ENCODE measurements at places on chromosomes 4 and X.

DNA sequence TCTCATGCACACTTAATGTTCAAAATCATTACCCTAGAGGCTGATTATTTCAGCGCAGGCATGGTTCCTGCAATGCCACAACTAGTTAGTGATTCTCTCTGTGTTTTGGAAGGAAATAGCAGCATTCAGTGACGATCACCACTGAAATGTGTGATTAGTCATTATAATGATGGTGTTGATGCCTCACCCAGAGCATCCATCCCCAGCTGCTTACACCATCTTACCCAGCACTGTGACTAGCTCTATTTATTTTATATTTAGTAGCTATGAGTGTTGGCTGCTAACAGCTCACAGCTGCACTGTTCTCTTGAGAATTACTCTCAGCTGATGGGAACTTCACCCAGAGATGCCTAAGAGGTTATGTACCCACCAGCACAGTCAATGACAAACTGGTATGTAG, 60.5 kb upstream of the TSPAN7 start:
- no peak for DNase-seq

- DNase-seq: no peak
Observed at GRCh38 chr4:16508968-16509367, 282.7 kb upstream of the TAPT1 start.

DNA sequence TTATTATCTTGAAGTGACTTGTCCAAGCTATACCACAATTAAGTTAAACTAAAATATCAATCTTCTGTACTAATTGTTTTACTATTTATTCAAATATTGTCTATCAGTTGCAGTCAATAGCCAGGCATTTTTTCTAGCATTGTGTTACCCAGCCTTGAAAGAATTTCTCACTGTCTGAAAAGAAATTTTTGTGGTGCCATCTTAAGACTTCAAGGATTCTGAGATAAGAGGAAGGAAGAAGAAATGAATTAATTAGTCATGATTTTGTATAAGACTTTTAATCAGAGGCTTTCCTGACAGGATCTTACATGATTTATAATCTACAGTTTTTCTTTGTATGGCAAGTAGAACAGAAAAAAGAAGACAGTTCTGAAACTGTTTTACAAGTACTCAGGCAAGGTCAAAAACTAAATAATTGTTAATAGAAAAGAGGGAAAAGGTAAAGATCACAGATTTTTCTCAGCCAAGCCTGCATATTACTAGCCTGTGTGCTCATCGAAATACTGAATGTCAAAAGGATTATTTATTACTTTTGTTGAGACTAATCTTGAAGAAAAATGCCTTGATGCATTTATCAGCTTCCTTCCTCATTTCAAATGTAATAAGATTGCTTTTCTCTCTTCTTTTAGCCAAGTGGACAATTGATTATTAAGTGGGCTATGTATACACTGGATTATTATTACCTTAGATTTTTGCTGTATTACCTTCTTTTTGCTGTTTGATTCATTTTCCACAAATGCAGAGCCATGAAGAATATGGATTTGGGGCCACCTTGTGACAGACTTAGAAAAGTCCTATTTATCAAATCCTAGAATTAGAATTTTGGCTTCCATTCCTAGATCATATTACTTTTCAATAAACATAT, 53.8 kb downstream of the CXCL1 start:
- no peak for DNase-seq

- DNase-seq: no peak
Observed at GRCh38 chr4:159237975-159238374, 135.1 kb downstream of the RAPGEF2 start.

GRCh38 chrX:73851014-73852009, 288.3 kb downstream of the CHIC1 start:
- DNase-seq: no peak

DNA sequence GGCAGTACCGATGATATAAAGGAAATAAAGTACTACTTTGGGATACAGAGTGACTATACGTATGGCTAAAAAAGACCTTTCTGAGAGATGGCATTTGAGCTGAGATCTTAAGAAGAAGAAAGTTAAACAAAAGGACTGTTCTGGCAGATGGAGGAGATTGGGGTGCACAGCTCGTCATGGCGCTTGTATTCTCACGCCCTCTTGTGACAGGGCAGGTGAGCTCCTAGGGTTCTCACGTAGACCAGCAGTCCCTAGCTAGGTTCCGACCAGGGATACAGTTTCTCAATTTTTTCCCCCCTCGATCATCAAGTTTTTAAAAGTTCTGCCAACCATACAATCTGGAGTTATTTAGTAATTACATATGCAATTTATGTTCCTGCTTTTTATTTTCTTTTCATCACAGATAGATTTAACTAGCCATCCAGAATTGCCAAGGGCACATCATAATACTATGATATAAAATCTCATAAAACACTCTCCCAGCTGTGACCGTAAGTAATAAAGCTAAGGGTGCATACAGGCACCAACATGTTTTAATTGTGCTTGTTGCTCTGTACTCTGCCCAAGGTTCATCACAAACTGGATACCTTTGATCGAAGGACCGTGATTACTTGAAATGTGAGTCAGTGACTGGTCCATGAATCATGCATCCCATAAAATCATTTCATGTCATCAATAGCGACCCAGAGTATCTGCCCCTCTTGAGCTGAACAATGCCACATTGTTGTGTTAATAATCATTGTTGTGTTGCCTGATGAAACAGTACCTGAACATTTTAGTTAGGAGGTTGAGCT, 69.4 kb upstream of the ZNF518B start:
- DNase-seq: no peak

DNA sequence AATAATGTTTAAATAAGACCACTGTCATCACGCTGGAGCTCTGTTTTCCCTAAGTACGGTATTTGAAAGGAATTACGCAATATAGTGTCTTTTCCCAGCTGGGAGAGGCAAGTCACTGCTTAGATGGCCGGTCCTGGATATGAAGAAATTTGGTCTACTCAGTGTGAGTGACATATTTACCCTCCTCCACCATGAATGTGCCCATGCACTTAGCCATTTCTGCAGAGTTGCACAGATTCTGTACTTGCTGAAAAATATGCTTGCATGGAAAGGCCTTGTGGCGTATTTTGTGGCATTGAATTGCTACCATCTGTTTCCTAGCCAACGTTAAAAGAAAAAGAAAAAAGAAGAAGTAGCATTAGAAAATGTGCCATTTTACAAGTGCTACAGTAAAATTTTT, 73.1 kb downstream of the ADGRL3 start:
- DNase-seq: no peak

DNA sequence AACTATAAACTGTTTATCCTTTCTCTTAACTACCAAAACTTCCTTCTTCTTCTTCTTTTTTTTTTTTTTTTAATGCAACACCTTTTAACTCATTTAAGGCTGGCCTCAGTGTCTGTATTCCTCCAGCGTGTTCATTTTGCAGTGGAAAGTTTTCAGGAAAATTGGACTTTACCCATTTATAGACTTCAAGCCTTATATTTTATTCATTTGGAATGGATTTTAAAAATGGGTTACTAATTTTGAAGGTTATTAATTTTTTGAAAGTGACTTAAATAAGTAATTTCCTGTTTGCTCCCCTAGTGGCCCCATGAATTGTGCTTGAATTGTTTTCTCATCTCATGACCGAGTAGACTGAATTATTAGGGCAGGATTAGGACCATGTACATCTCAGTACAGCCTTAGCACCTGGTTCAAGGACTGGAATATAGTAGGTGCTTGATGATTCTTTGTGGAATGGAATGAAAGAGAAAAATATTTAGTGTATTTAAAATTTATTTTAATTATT, 282.7 kb downstream of the ANKRD50 start:
- no peak for DNase-seq

DNA sequence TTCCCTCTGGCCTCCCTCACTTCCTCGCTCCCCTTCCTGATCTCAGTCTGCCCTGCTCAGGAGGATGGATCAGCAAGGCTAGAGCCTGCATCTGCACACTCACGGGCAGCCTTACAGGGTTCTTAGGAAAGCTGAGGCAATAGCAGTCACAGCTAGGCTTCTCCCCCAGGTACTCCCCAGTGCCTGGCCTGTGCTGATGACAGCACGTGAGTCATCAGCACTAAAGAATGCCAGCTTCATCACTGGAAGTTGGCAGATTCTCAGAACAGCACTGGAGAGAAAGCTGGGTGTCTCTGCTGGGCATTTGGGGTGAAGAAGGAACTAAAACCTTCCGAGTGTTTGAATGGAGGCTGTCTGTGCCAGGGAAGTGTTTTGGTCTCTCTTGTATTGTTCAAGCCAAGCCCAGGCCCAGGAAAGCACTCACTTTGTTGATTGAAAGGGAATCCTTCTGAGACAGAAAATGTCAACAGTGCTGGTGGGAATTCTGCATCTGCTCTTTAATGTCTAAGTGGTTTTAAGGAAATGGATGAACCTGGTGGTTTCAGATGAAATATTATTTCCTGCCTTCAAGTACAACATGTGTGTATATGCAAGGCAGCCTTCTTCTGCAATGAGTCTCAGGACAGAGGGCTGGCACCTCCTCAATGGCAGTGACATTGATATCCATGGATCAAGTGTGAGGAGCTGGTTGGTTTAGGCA, 73.0 kb upstream of the SCOC start:
- no peak for DNase-seq

DNA sequence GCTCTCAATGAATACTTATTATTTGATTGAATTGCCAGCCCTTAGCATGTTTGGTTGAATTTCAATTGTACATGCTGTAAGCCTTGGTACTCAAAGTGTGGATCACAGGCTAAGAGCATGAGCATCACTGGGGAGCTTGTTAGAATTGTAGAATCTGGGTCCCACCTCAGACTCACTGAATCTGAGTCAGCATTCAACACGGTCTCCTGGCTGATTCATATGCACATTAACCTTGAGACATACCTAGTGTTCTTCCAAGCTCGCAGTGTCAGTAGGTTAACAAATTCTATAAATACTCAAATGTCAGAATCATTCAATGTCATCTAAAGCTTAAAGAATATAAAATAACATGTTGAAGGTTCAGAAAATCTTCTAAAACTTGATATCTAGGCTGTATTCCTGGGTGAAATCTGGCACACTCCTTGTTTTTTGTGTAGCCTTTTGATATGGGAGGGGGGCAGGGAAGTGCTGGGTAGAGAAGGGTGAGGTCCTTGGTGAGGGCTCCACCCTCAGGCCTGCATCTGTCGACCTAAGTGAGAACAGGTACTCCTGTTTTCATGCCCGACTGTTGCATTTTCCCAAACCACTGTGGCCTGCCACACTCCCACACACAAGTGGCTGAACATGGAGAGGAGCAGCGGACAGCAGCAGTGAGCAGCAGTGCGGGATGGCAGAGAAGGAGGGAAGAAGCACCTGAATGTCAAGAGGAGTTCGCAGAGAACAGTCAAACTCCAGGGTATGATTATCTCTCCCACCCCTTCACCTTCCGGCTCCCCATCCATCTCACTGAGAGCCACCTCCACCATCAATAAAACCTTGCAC, 529.6 kb upstream of the IGFBP7 start:
- DNase-seq: no peak

GRCh38 chr4:3085948-3086670, 11.6 kb downstream of the HTT start:
- no peak for DNase-seq

DNA sequence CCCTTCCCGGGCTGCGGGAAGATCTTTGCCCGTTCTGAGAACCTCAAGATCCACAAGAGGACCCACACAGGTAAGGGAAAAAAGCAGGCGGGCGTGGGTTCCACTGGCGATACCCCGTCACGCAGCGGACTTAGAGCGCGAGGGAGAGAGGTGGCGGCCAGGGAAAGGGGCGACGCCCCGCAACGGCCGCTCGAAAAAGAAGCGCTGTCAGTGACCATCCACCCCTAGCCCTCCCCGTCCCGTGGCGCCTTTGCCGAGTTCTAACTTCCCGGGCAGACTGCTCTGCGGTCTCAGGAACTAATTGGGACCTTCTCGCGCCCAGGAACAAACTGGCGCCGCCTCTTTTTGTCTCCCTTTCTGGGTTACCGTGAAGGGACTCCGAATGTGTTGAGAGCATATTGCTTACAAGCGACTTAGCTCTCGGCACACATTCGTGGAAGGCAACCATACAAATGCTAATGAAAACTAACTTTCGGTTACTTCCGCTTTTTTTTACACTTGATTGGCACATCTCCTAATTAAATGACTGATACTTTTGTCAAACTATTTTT, 1.8 kb downstream of the ZIC3 start:
- peak; percentile 52 for DNase-seq

- no peak for DNase-seq
Observed at GRCh38 chr4:72896515-72896914, 173.0 kb downstream of the COX18 start.

- no peak for DNase-seq
Observed at GRCh38 chr4:112119353-112119783, 25.9 kb upstream of the FAM241A start.

GRCh38 chr4:129929052-129929451, 833.1 kb downstream of the C4orf33 start:
- peak; percentile 29 for DNase-seq

DNA sequence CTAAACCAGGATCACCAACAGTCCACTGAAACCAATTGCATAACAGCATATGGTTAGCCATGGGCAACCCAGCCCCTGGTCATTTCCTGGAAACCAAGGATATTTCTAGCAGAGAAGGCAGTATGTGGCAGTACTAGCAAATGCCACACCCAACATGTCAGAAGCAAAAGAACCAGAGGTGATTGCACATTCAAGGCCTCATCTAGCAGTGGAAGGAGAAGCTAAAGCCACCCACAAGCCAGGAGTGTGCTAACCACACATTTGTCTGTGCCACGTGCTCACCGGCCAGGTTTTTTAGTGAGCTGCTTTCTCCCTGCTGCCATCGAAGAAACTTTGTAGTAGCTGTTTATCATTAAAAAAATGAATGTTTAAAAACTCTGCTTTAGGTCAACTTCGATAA, 42.0 kb downstream of the TEC start:
- no peak for DNase-seq

- no peak for DNase-seq
Observed at GRCh38 chr4:17616283-17616682, 1.8 kb downstream of the MED28 start.

DNA sequence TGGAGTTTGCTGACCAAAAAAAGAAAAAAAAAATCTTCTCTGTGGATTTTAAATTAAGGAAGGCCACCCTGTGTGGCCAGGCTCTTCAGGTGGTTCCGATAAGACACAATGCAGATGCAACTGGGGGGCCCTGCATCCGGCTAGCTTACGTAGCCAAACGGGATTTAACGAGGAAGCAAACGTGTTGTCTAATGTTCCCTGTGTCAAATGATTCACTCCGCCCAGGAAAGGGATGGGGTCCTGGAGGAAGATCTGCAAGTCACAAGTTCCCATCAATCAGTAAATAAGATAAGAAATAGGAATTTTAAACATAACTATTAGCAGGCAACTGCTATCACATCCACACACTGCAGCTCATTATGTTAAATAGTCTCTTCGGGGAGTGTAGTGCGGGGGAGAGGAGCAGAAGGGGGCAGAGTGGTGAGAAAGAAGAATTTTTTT, 216.4 kb upstream of the GYPA start:
- no peak for DNase-seq

GRCh38 chr4:126794363-126794762, 838.4 kb upstream of the INTU start:
- DNase-seq: no peak

DNA sequence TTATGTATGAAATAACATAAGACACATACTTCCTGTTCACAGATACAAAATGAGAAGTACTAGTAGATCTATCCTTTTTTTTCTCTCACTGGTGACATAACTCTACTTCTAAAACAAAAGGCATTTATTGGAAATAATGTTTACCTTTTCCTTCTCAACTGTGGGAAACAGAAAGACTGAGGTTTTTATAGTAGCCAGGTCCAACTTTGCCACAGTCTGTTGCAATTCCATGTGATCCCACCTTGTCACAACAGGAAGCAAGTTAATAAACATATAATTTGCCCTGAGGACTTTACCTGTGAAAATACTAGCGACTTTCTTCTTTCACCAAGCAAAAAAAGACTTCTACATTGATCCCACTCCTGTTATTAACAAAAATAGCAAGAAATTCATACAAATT, 475.8 kb downstream of the PDGFC start:
- no peak for DNase-seq
